ENCODE measurements at places on chromosomes 1 and 21. TPM values are rescaled to one million over a fixed set of nuclear protein-coding genes. Genes with fewer than 3 reads are reported as not detected.

Gene IL23R
- total RNA-seq = not detected

Gene GCSAML
- 0.66 TPM for total RNA-seq

Gene GRHL3
- total RNA-seq = not detected

Gene NPR1
- total RNA-seq = 16.5 TPM

DNA sequence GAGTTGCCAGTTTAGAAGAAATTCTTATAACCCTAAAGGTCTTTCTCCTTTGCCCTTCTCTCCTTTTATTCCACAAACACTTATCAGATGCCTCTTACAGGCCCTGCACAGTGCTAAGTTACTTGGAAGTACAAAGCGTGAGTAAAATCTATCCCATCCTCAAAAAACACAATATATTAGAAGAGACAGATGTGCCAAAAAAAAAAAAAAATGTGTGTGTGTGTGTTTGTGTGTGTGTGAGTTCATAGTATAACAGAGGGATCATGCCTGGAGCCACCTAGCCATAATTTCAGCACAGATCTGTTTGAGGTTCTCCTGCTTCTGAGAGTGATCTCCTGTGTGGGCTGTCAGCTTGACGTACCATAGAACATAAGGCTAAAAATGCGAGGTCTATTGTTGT lies 5.0 kb downstream of the FAM20B start:
- no peaks in the 10 kb centered on the region for H3K36me3 ChIP-seq
- H3K4me3 ChIP-seq = no peak overlapping the region
- H3K27ac ChIP-seq = peak overlapping the region; percentile 25

DNA sequence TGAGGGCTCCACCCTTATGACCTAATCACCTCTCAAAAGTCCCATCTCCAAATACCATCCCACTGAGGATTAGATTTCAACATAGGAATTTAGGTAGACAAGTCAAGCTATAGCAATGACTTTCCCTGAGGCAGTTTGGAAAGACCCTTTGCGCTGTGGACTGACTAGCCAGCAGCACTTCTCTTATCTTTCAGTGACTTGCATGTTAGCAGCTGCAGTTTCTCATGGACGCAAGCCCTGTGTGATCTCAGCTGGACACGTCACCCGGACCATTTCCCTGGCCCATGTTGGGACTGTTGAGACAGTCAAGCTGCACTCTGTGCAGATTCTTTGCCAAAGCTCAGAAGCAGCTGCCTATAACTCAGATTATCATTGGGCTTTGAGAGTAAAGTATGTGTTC lies 408.1 kb upstream of the USP24 start:
- DNase-seq = peak; percentile 81
- no peaks in the 10 kb centered on the region for H3K4me1 ChIP-seq
- no peaks in the 10 kb centered on the region for H3K27me3 ChIP-seq
- H3K4me3 ChIP-seq = no peak overlapping the region
- H3K36me3 ChIP-seq = no peaks in the 10 kb centered on the region

- DNase-seq = no peak
- H3K27me3 ChIP-seq = no peaks in the 10 kb centered on the region
- H3K4me1 ChIP-seq = no peaks in the 10 kb centered on the region
- H3K36me3 ChIP-seq = no peaks in the 10 kb centered on the region
- no peak overlapping the region for H3K4me3 ChIP-seq
Measured at GRCh38 chr1:169009666-169010065, 96.8 kb upstream of the ATP1B1 start.

GRCh38 chr1:54328066-54328636 lies 78.0 kb downstream of the SSBP3 start:
- H3K27ac ChIP-seq = no peak overlapping the region
- H3K36me3 ChIP-seq = no peaks in the 10 kb centered on the region
- no peak for DNase-seq
- H3K27me3 ChIP-seq = no peaks in the 10 kb centered on the region
- no peak overlapping the region for H3K4me3 ChIP-seq

DNA sequence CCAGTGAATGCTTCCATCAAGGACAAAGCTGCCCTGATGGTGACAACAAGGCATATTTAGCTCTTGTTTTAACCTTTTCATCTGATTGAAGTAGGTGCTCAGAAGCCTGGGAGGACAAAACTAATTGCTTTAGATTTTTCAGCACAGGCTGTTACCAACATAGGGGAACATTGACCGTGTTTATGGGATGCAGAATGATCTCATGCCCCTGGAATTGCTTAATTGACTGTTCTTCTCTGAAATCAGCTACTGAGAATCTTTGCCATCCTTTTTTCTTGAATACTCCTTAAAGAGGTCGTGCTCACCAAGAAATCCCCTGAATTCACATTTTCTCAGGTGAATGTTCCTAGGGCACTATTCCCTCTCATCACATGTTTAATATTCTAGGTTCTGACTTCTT lies 95.9 kb upstream of the CCDC190 start:
- DNase-seq = no peak
- H3K36me3 ChIP-seq = no peaks in the 10 kb centered on the region
- H3K27me3 ChIP-seq = no peaks in the 10 kb centered on the region
- no peak overlapping the region for H3K27ac ChIP-seq

DNA sequence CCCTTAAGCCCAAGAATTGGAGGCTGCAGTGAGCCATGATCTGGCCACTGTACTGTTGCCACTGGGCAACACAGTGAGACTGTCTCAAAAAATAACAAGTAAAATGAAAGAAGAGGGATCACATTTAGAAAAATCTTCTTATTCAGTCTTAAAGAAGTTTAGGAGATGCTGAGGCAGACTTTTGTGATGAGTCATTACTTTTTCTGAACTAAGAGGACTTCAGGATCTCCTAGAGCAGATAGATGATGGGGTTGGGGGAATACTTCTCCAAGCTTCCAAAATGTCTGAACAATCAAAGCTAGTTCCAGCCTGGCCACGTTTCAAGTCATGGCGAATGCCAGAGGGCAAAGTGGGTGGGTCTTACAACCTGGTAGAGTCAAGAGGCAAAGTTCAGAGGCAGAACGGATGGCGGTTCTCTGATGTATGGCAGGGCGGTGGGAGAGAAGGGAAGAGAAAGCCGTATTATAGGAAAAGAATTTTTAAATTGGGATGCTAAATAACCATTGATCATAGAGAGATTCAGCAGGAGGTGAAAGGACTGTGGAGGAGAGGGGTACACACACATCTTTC lies 2.1 kb upstream of the CIART start:
- DNase-seq = no peak
- H3K36me3 ChIP-seq = no peaks in the 10 kb centered on the region
- no peak overlapping the region for H3K4me3 ChIP-seq
- no peaks in the 10 kb centered on the region for H3K27me3 ChIP-seq

DNA sequence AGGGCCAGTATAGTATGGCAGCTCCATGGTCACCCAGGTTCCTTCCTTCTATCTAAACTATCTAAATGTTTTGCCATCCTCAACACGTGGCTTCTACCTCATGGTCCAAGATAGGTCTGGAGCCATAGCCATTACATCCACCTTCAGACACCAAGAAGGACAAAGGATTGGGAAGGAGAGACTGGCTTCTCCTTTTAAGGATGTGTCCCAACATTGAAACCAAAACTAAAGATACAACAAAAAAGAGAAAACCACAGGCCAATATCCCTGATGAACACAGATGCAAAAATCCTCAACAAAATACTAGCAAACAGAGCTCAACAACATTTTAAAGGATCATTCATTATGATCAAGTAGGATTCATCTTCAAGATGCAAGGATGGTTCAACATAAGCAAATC lies 24.8 kb downstream of the HSD11B1 start:
- H3K27ac ChIP-seq = no peak overlapping the region
- no peak for DNase-seq
- H3K4me1 ChIP-seq = no peaks in the 10 kb centered on the region
- H3K27me3 ChIP-seq = no peaks in the 10 kb centered on the region
- H3K36me3 ChIP-seq = no peaks in the 10 kb centered on the region

GRCh38 chr1:211566431-211567025 lies 12.4 kb downstream of the SLC30A1 start:
- no peaks in the 10 kb centered on the region for H3K27me3 ChIP-seq
- H3K27ac ChIP-seq = no peak overlapping the region
- no peaks in the 10 kb centered on the region for H3K4me1 ChIP-seq
- no peak for DNase-seq
- H3K36me3 ChIP-seq = no peaks in the 10 kb centered on the region

DNA sequence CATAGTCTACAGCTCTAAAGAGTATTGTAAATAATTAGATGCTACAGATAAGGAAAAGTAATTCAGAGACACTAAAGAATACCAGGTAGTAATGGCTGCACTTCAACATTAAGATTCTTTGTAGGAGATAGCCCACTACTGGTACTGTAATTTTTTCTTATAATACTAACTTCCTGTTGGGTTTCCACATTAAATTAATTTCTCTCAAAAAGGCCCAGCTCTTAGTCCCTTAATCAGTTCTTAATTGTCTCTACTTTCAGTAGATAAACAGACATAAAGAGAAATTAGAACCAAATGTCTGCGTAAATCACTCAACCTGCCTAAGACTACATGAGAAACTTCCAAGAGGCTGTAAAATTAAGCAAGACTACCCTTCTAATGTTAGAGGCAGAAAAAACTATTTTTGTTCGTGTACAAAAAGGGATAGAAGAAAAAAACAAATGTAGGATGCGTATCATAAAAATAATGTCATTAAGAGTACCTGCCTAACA lies 83.4 kb downstream of the NOTCH2 start:
- DNase-seq = no peak
- peaks cover 18% of the 10 kb centered on the region for H3K4me1 ChIP-seq
- H3K4me3 ChIP-seq = no peak overlapping the region

DNA sequence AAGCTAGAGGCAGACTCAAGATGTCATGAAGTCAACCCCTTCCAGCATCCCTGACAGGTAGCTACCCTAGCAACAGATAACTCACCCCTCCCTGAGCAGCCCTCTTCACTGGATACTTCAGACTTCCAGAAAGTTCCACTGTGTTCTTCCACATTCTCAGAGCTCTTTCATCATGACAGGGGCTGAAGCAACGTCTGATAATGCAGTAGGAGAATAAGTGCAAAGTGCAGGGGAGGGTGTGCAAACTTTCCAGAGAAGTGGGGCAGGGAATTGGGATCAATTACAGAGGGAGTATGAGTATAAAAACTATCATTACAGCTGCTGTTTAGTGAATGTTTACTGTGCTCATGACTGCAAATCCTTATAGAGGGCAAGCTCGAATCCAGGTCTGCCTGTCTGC lies 26.4 kb upstream of the FOXE3 start:
- no peak for DNase-seq
- H3K36me3 ChIP-seq = no peaks in the 10 kb centered on the region
- no peak overlapping the region for H3K4me3 ChIP-seq
- H3K27me3 ChIP-seq = no peaks in the 10 kb centered on the region
